CD4-positive, alpha-beta T cell treated with Interleukin-17A for 1 hour (primary cell): ENCODE measurements at places on chromosomes 5 and 9.

DNA sequence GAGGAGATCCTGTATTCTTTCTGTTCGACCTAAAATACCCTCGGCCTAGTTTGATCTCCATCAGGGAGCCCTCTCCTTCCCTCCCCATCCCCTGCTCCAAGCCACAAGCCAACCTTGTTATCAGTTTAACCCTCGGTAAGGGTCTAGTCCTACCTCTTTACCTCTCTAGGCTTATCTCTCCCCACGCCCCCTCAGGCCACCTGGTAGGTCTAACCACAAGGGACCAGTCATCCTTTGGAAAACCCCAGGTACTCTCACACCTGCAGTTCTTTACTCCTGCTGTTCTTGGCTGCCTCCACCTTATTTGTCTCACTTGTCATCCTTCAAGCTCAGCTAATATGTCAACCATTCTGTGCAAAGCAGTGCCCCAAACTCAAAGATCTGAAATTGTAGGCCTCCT is 78.7 kb downstream of the RAD23B start:
- no peak for DNase-seq

GRCh38 chr9:38639577-38639940 is 19.2 kb upstream of the ANKRD18A start:
- no peak for DNase-seq

- no peak for DNase-seq
These were observed 561.1 kb downstream of the MTRR start for GRCh38 chr5:8429778-8430758.

DNA sequence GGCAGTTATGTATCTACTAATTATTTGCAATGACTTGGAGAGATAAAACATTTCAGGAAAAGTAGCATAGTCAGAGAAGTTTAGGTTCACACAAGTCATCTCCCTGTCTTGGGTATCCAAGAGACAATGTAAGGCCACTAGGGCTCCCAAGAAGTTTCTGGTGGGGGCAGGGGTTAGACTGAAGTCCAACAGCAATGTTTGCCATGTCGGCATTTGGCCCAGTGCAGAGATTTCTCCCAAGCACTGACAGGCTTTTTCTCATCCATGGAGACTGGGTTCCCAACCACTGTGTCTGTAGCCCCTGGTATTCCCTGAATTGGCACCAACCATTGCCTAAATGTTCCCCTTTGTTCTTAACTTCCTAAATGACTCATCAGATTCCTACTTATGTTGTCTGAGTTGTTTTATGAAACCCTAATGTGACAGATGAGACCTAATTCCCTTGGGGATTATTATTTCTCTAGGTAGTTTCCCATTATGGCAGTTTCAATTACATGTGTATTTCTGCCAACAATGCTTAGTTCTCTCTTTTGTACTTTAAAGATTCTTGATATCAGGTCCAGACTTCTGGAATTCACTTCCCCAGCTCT is 103.6 kb upstream of the EGFLAM start:
- no peak for DNase-seq

GRCh38 chr5:192691-192969 is 1.3 kb downstream of the LRRC14B start:
- no peak for DNase-seq

- no peak for DNase-seq
These were observed 224.8 kb upstream of the WWC1 start for GRCh38 chr5:168066536-168067208.

GRCh38 chr5:1416856-1417469 is 28.3 kb downstream of the SLC6A3 start:
- no peak for DNase-seq

- DNase-seq, result no peak
These were observed 461.3 kb downstream of the TMEM232 start for GRCh38 chr5:110265162-110265561.

GRCh38 chr5:133311176-133311575 is 259.4 kb downstream of the HSPA4 start:
- no peak for DNase-seq

DNA sequence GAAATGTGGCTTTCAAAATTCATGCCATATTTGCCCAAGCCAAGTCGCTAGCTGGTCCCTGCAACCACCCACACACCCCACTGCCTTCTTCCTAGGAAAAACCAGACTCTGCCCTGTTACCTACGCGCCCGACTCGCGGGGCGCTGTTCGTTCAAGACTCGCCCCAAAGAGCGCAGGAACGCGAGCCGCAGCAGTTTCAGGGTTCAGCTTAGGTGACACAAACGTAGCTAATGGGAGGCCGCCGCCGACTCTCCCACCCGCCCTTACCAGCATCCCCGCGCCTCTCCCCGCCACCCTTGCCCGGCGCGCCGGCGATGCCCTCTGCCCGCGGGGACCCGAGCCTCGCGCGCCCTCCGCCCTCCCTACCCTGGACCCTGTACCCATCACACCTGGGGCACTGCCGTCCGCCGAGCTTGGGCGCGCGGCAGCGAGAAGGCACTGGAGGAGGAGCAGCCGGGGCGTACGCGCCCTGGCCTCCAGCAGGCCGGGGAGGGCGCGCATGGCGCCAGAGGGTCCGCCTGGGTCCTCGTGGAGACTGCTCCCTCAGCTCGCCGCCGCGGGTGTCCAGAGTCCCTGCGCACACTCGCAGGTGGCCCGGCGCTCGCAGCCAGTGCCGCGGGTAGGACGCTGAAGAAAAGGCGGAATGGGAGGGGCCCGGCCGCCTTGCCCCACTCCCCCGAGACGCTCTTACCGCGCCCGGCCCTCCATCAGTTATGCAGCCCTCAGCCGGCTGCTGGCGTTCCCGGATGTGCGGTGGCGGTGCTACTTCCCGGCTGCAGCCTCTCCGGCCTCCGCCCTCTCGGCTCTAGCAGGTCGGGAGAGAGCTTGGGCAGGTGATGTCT is at the start of gene EMB:
TSS of gene EMB (minus strand) at position 638 of the 842 bp plus-strand sequence. CDS start at position 501, 137 bp downstream.
- DNase-seq, result peak; percentile 85

- no peak for DNase-seq
These were observed 23.0 kb upstream of the SLC6A3 start for GRCh38 chr5:1468247-1468612.
